Activated naive CD4-positive, alpha-beta T cell (primary cell): ENCODE measurements at places on chromosomes 6 and 20.

DNA sequence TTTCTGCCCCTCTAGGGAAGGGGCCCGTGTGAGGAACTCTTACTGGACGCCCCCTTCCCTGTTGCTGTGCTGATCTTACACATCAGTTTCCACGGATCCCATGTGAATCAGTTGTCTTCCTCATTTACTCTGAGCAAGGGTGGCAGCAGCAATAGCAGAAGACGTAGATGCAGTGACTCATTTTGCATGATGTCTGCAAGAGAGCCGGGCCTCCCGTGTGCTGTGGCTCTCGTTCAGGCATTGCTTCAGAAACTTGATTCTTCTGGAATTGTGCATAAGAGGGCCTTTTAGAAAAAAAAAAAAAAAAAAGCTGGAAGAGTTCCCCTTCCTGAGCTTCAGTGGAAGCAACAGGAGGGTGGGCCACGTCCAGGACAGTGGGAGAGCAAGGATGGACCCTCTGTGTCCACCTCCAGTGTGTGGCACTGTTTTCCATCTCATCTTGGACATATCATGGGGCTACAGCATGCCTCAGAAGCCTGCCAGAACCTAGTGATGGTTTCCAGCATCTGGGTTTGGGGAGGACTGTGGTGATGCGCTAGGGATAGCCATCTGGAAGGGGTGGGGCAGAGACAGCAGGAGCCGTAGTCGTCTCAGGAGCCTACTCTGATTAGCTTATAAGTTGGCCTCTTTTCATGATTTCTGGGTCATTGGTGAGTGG, 62.1 kb downstream of the FOXO3 start:
- no peak for DNase-seq

DNA sequence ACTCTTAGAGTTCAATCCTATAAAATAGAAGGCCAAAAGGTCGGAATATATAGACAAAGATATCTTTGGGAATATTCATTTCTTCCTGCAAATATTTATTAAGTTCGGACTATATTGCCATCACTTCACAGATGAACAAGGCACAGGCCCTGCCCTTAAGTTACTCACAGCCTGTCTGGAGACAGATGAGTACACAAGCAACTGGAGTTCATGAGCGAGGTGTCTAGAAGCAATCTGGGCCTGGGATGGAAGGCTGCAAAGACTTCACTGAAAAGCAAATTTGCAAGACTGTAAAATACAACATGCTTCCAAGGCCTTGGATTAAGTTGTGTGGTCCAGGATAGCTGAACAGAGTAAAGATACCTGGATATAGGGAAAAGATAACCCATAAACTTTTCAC, 56.7 kb upstream of the CEP85L start:
- DNase-seq = no peak

DNA sequence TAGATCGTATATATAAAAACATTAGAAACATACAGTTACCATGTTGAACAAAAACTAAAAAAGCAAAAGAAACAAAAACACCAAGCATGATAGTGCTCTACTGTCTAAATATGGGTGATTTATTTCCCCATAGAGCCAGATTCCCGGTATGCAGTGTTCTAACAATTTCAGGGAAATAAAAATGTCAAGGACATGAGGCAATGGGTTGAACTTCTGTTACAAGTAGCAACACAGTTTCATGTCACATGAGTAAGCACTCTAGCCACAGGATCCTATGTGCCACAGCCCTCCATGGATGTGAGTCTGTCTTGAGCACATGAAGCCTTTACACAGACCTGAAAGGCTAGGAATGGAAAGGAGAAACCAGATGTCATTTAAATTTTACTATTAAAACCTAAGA, 96.0 kb downstream of the MAP3K5 start:
- no peak for DNase-seq

GRCh38 chr20:53828682-53829254, 235.1 kb upstream of the ZNF217 start:
- no peak for DNase-seq

DNA sequence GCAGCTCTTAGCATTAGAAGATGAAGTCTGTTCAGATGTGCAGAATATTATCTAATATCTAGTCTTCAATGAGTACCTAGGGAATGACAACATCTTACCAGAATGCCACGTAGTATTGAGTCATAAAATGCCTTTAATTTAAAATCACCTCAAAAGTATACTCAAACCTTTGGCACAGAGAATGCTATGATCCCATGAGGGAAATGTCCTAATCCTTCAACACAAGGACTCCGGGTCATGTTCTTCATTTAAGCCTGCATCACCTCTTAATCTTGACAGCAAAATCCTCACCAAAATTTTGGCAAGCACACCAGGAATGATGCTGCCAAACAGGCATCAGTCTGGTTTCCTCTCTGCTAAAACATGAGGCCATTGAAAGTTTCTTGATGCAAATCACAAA, 23.6 kb upstream of the MARCKS start:
- no peak for DNase-seq

GRCh38 chr6:83536034-83536646, 23.8 kb downstream of the PRSS35 start:
- DNase-seq = no peak

DNA sequence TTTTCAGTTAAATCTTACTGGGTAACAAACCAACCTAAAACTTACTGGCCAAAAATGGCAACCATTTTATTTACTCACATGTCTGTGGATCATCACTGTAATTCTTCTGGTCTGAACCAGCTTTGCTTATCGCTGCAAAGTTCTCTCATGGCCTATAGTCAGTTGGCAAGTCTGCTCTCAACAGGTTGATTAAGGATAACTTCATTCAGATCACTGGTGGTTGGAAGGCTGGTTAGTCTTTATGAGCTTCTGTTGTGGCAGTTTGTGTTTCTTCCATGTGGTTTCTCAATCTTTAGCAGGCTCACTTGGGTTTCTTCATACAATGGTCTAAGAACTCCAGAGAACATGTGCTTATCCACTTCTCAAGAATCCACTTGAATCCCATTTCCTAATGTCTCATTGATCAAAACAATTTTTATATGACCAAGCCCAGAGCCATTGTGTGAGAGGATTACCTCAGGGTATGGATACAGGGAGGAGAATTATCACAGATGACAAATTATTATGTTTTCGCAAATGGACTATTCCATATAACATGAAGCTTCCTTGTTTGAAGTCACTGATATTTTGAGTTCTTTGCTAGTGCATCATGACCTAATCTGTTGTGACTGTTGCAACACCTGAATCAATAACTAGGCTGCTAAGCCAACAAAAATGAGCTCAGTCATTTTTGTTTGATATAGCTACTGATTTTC, 155.4 kb upstream of the BMP2 start:
- DNase-seq = no peak

- no peak for DNase-seq
These were observed 224.9 kb downstream of the FARS2 start for GRCh38 chr6:5486214-5486613.

DNA sequence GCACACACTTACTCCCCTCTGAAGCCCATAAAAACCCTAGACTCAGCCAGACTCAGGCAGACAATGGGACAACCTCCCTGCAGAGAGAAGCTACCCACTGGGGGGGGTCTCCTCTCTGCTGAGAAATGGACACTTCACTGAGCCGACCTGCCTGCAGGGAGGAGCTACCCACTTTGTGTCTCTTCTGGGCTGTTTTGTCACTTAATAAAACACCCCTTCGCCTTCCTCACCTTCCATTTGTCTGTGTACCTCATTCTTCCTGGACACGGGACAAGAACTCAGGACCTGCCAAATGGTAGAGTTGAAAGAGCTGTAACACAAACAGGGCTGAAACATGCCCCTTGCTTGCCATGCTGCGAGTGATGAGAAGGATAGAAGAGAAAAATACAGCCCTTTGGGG, 151.7 kb upstream of the HDDC2 start:
- DNase-seq = no peak

DNA sequence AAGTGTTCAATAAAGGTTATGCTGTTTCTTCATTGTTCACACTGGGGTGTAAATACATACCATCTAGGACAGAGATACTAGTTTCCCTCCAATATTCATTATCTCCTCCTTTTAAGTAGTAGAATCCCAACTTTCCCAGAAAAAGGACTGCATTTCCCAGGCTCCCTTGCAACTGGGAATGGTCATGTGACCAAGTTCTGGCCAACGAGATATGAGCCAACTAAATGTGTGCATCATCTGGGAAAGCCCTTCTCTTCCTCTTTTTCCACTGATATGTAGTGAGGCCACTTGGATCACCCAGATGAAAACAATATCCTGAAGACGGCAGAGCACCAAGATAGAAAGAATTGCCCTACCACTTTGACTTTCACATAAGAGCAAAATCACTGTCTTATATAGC, 97.9 kb upstream of the PTPRT start:
- DNase-seq = no peak

GRCh38 chr6:75106426-75106825, 99.4 kb downstream of the COL12A1 start:
- DNase-seq = no peak

- peak; percentile 6 for DNase-seq
These were observed 123.4 kb downstream of the LY86 start for GRCh38 chr6:6711832-6712448.

DNA sequence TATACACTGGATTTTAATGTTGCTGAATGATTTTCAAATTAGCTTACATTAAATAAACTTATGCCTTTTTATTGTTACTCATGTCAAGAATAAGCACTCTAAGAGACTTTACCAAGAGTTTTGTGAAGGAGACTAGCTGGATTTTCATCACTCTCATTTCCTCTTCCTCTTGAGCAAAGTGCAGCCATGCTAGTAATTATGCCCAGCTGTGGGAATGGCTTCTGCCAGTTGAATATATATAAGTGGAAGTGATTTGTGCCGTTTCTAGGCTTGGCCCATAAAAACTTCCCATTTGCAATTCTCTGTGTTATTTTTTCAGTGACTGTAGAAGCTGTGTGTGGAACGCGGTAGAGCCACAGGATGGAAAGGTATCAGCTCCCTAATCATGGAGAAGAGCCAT, 255.8 kb downstream of the HDGFL1 start:
- DNase-seq = no peak

DNA sequence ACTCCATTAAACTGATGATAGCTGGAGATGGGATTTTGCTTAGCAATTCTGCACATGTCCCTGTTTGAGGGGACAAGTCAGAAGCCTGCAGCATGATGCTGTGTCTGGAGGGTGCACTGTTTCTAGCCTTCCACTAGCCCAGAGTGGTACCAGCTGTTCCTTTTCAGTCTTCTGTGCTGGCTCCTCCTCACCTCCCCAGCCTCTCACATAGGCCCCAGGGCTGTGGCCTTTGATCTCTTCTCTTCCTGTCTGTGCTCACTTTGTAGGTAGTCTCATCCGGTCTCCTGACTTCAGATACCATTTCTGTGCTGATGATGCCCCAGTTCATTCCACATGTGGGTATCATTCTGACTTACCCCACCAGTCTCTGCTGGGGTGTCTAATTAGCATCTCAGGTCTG, 126.3 kb downstream of the HIVEP1 start:
- no peak for DNase-seq

- no peak for DNase-seq
These were observed 893.4 kb downstream of the C6orf118 start for GRCh38 chr6:164415832-164416563.

DNA sequence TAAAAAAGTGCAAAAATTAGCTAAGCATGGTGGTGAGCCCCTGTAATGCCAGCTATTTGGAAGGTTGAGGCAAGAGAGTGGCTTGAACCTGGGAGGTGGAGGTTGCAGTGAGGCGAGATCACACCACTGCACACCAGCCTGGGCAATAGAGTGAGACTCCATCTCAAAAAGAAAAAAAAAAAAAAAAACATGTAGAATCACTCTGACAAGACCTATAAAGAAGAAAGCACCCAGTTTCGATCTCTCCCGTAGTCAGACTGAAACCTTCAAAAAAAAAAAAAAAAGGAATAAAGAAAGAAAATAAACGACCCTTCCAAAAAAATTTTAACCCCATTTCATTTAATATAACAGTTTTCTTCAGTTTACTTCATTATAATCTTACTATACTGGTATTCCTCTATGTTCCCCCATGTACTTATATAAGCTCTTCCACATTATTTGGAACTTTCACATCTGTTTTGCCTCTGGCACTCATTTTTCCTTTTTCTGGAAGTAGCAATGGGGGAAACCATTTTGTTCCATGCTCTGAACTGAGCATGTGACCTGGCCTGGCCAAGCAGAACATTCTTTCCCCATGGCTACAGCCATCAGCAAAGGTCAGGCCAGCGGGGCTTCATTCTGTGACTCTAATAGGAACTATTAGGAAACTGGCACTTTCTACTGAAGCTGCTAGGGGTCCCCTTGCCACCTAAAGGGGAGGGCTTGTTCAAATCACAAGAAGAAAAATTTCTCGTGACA, 9.6 kb downstream of the SLC18B1 start:
- DNase-seq = no peak

GRCh38 chr6:41428336-41428995, 93.1 kb downstream of the NCR2 start:
- no peak for DNase-seq

- no peak for DNase-seq
These were observed 125.0 kb upstream of the RPS6KA2 start for GRCh38 chr6:166752097-166752496.

DNA sequence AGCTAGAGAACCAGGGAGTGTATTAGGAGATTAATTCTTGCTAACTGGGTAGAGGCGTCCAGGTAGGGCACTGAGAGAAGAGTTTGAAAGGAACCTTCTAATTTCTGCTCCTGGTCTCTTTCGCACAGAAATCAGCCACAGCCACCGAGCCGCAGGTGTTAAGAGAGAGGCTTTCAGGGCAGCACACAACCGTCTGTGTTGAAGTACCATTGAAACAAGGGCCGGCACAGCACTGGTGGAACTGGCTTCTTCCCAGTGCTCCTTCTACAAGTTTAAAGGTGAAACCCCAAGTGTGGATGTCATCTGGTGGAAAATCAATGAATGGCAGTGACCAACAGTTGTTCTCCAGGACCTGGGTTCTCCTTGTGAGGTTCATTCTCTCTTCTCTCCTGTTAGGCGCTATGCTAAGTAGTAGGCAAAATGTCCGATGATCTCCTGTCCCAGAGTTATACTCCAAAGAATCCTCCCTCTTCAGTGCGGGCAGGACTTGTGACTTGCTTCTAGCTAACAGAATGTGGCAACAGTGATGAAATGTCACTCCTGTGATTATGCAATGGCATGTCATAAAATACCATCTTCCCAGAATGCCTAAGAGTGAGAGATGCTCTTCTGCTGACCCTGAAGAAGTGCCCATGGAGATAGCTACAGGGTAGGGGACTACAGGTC, 15.0 kb upstream of the RIN2 start:
- no peak for DNase-seq

GRCh38 chr6:148179786-148180185, 162.9 kb upstream of the SASH1 start:
- no peak for DNase-seq

GRCh38 chr20:64244281-64244805, 11.2 kb upstream of the PCMTD2 start:
- DNase-seq = no peak

DNA sequence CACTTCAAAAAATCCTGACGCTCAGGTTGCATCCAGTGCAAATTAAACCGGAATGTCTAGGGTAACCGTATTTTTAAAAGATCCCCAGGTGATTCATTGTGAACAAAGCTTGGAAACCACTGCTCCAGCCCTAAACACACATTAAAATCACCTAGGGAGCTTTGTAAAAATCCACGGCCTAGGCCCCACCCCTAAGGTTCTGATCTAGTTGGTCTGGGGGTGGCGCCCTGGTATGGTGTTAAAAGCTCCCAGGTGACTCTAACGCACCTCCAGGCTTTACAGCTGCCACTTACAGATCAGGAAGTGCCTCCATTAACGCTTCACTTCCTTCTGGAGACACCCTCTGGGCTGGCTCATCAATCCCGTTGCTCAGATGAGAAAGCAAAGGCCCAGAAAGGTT, 92.2 kb downstream of the GRM4 start:
- no peak for DNase-seq

GRCh38 chr20:41978246-41978790, 360.1 kb upstream of the CHD6 start:
- DNase-seq = no peak
